Fibroblast of the conjunctiva (primary cell): ENCODE measurements at places on chromosomes 1 and 21.
A peak's percentile ranks its signal among the peaks of the same experiment; 100 is the strongest.

DNA sequence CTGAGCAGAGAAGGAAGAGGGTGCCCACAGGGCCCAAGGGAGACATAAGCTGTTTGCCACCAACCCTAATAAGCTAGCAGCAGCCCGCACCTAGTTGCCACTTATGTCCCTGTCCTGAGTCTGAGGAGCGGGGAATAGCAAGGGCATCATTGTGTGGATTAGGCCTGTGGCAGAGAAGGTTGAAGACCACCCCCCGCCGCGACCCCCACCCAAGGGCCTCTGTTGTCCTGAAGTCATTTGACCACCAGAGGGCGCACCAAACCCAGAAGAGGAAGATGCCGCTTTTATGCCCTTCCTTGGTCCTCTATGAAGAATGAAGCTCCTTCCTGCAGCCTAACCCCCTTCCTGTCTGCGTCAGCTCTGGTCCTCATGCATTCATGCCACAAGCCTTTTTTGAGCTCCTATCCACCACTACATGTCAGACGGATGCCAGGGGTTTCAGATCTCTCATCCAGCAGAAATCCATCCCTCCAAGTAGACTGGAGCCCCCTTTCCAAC is 16.6 kb downstream of the RHBG start:
- peak; percentile 34 for DNase-seq

- no peak for DNase-seq
Measured at GRCh38 chr1:58982259-58982998, 198.6 kb upstream of the JUN start.

GRCh38 chr1:156863631-156864030 is 3.0 kb downstream of the NTRK1 start:
- no peak for DNase-seq

DNA sequence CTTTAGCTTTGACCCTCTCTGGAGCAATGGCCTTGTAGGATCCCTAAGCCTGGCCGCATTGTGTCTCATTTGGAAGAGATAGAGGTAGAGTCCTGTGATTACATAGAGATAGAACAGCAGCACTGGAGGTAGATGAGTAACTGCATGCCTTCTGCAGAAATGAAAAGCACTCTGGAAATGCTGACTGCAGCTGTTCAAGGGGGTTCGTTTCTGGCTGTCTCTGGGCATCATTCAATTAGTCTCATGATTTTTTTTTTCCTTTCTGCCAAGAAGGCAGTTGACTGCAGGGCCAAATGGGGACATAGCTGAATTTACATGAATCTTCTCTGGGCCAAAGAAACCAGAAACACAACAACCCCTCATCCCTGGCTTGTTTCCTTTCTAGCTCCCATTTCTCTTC is 28.1 kb upstream of the SNX27 start:
- DNase-seq, result no peak

DNA sequence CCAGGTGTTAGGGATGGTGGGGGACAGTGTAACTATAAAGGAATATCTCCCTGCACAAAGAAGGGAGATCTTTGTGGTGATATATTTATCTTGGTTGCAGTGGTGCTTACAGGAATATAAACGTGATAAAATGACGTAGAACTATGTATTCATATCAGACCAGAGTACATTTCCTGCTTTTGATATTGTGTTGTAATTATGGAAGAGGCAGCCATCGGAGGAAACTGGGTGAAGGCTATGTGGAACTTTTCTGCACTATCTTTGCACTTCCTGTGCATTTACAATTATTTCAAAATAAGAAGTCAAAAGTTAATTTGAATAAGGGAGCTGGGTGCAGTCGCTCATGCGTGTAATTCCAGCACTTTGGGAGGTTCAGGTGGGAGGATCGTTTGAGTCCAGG is 37.6 kb downstream of the NDUFS5 start:
- DNase-seq, result no peak

DNA sequence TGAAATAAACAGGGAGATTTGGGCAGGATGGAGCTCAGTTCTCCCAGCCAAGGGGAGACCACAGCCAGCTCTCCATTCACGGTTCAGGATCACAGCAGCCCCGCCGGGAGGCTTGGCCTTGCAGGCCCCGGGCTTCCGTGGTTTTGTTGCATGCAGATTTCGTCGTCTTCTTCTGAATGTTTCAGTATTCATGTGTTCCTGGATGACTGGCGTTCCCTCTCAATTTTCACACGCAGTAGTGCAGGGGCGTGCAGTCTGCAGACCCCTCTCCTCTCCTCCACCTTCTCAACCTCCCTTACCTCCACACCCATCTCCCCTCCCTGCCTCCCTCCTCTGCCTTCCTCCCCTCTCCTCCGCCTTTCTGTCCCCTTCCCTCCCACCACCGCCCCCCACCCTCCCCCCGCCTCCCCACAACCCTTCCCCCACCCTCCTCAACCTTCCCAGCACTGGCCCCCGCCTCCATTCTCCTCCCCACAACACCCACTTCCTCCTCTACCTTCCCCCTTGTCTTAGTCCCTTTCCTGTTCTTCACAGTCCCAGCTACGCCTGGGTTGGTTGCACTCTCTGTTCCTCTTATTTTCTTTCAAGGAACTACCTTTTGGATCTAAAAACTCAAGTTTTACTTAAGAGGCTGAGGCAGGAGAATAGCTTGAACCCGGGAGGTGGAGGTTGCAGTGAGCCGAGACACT is 8.4 kb upstream of the SLC19A1 start:
- DNase-seq, result no peak

- no peak for DNase-seq
Measured at GRCh38 chr1:49307457-49307856, 530.8 kb upstream of the BEND5 start.

DNA sequence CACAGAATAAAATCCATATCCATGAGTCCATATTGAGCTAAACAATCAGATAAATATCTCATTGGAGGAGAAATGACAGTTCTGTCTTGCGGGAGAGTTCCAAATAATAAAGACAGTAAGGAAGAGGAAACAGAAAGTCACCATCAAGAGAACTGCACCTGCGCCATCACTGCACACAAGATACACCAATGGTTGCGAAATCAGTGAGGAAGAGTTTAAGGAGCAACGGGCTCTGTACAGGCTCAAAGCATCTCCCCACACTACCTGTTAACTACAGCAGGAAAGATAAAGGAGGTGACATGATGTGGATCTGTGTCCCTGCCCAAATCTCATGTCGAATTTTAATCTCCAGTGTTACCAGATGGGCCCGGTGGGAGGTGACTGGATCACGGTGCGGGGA is 7.8 kb downstream of the C2CD2 start:
- DNase-seq, result no peak

GRCh38 chr1:232417636-232418248 is 212.2 kb downstream of the SIPA1L2 start:
- no peak for DNase-seq

GRCh38 chr1:213179784-213180183 is 128.7 kb downstream of the RPS6KC1 start:
- DNase-seq, result no peak

DNA sequence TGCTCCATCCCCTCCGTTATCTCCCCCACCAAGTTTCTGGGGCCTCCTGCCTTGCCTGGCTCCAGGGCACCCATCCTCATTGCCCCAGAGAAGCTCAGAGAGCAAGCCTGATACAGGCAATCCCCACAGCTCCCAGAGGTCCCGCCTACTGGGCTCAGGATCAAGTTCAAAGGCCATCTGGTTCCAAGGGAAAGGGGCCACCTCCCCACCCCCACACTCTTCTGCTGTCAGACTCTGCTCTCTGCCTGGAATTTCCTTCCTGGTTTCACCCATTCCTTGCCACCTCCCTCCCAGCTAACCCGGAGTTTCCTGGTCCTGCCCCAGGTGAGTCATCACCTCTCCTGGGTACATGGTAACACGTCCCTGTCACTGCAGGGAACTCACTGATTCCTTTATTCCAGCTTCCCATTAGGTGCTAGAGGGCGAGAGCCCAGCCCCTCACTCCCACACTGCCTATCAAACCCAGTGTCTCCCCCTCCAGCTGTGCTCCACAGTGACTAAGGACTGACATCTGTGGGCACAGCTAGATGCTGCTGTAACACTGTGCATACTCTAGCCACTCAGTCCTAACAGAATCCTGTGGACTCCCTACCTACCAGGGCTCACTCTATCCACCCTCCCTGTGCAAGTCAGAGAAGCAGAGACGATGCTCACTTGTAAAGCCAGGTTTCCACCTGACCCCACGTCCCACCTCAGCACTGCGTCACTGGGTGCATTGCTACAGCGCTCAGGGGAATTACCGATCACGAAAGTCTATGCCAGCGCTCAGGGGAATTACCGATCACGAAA is 21.8 kb downstream of the RSPH1 start:
- DNase-seq, result no peak

DNA sequence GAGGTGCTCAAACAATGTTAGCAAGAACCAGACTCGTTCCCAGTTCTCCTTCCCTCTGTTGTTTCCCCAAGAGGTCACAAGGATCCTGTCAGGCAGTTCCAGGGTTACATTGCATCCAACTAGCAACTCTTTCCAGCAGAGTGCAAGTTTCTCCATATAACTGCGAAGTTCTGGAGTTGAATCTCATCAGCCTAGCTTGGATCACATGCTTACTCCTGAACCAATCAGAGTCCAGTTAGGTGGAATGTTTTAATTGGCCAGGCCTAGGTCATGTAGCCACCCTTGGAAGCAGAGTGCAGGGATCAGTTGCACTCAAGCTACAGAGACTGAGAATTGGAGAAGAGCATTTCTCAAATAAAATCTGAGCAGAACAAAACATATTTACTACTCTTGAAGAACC is 15.9 kb upstream of the PIK3R3 start:
- no peak for DNase-seq

- no peak for DNase-seq
Measured at GRCh38 chr1:24957016-24957807, 27.1 kb upstream of the RUNX3 start.

- DNase-seq, result no peak
Measured at GRCh38 chr1:221565711-221566110, 176.2 kb downstream of the DUSP10 start.

DNA sequence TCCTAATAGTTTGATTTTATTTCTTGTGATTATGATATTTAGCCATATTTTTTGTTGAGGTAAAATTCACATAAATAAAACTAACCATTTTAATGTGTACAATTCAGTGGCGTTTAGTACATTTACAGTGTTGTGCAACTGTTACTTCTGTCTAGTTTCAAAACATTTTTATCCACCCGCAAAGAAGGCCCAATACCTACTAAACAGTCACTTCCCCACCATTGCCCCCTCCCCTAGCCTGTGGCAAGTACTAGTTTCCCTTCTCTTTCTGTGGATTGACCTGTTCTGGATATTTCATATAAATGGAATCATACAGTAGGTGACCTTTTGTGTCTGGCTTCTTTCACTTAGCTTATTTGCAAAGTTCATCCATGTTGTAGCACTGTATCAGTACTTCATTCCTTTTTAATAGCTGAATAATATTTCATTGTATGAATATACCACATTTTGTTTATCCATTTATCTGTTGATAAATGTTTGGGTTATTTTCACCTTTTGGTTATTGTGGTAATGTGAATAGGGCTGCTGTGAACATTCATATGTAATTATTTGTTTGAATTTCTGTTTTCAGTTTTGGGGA is 4.1 kb downstream of the FLVCR1 start:
- DNase-seq, result no peak

DNA sequence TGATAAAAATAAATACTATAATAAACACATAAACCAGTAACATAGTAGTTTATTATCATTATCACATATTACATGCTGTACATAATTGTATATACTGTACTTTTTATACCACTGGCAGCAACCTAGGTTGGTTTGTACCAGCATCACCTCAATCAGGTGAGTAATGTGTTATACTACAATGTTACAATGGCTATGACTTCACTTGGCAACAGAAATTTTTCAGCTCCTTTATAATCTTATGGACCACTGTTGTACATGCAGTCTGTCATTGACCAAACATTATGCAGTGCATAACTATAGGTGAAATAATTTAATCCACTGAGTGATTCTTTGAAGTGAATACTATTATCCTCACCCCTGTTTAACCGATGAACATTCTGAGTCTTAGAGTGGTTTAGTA is 44.5 kb downstream of the TNFSF4 start:
- no peak for DNase-seq

GRCh38 chr1:180521474-180522212 is 19.3 kb upstream of the ACBD6 start:
- no peak for DNase-seq

DNA sequence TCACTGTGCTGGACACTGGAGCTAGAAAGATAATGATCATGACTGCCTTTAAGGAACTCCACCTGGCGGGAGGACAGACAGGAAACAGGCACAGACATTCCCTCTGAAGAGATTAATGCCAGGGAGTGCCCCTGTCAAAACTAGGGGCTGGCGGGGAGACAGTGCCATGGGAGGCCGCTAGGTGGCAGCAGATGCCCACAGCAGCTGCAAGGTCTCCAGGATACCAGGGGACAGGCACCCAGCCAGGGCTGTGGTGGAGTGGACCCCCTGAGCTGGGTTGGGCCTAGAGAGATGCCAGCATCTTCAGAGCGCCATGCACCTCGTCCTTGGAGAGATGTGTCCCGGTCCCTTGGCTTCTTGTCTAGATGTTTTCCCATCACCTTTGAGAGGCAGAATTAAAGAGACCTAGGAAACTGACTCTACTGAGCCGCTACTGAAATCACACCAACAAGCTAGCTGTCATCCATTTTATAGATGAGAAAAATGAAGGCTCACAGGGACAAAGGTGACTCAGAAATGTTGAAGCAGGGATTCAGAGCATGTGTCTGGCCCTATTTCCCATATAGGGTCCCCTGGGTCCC is 3.6 kb downstream of the REN start:
- DNase-seq, result peak; percentile 35

DNA sequence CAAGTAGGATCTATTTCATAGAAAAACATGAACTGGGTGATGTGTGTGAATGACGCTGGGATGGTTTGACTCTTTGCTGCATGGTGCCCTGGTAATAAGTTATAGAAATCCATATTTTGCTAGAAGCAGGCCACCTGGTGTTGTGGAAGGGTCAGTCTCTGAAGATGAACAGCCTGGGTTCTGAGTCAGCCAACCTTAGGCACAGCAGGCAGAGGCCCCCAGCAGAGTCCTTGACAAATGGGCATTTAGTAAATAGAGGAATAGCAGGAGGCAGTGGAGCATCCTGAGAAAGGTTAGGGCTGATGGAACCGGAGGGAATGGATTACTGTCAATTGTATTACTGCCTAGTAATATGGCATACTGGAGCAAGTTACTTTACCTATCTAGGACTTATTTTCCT is 20.9 kb downstream of the FGGY start:
- DNase-seq, result no peak

DNA sequence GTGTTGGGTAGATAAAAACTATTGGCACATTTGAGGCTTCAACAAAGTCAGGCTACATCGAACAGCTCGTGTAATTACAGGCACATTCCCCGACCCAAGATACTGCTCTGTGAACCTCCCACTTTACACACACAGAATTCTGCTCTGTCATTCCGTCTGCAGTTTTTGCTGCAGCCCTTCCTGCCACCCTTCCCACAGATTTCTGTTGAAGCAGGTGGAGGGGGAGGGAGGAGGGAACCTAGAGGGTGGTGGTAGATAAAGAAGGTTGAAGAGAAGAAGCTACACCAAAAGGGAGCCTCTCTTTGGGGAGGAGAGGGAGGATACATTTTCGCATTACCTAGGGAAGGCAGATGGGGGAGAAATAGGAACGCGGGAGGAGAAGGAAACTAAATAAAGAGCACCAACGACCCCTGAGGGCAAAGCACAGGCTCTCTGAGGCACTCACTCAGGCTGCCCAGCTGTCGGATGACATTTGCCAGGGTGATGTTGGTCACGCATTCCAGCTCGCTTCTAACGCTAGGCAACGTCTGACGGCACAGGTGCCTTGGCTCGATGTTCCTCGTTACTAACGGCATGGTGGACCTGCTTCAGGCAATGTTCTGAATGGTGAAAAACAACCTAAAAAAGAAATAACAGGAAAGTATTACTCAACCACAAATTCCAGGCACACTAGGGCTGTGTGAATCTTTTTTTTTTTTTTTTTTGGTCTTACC is 36.0 kb downstream of the GPR3 start:
- DNase-seq, result no peak

- DNase-seq, result no peak
Measured at GRCh38 chr1:15106608-15107007, 46.9 kb upstream of the TMEM51 start.
